ENCODE measurements at places on chromosomes 11 and 22. TPM values are rescaled to one million over a fixed set of nuclear protein-coding genes. Genes with fewer than 3 reads are reported as not detected.

FOLR2 gene
- not detected for total RNA-seq

BIK gene
- 0.31 TPM for total RNA-seq

GVQW3 gene
- 2.0 TPM for total RNA-seq

SLC37A2 gene
- total RNA-seq = 1.3 TPM

PARVA gene
- total RNA-seq = 106 TPM

CCDC15 gene
- total RNA-seq = 1.0 TPM

ZNRF3 gene
- 5.8 TPM for total RNA-seq

EHF gene
- total RNA-seq = not detected

CASP5 gene
- total RNA-seq = not detected

FXYD6 gene
- 8.1 TPM for total RNA-seq

MS4A3 gene
- total RNA-seq = not detected

ST14 gene
- 1.4 TPM for total RNA-seq

DRD4 gene
- 12.0 TPM for total RNA-seq

NLRP6 gene
- not detected for total RNA-seq

- peaks cover 38% of the 10 kb centered on the region for H3K27me3 ChIP-seq
- DNase-seq = no peak
- no peak overlapping the region for H3K27ac ChIP-seq
- H3K36me3 ChIP-seq = no peaks in the 10 kb centered on the region
Observed at GRCh38 chr11:57646194-57646798, 3.4 kb downstream of the YPEL4 start.

DNA sequence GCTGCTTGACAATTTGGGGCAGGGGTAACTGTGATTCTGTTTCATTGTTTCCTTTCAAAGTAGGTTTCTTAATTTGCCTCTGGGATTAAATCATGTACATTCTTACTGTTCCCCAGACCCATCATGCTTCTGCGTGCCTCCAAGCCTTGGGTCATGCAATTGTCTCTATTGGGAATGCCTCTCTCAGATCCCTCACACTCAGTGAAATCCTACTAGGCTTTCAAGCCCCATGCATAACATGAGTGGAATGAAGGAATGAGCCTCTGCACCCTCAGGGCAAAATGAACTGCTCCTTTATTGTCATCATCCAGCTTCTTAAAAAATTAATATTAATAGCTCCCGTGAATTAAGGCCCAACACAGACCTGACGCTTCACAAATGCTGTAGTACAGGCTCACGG lies 381.7 kb downstream of the TENM4 start:
- H3K27me3 ChIP-seq = no peaks in the 10 kb centered on the region
- H3K4me3 ChIP-seq = no peak overlapping the region
- no peak for DNase-seq
- peaks cover 25% of the 10 kb centered on the region for H3K4me1 ChIP-seq
- no peaks in the 10 kb centered on the region for H3K36me3 ChIP-seq

DNA sequence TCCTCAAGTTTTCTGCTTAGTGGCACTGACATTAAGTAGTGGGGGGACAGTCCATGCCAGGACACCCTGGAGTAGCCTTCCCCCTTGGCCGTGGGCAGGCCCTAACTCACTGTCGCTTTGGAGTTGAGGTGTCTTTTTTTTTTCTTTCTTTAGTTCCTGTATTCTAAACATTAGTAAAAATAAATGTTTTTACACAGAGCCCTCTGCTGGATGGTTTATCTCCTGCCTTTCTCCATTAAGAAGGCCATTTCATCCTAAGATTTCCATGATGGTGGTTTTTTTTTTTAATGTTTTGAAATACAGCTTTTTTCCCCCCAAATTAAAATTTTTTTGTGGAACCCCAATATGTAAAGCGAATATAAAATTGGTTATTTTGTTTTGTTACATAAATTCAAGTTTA lies 1.8 kb upstream of the TIGD3 start:
- H3K4me3 ChIP-seq = no peak overlapping the region
- no peak for DNase-seq
- peaks cover 17% of the 10 kb centered on the region for H3K4me1 ChIP-seq
- peaks cover 39% of the 10 kb centered on the region for H3K36me3 ChIP-seq
- peaks cover 16% of the 10 kb centered on the region for H3K27me3 ChIP-seq

- no peaks in the 10 kb centered on the region for H3K36me3 ChIP-seq
- DNase-seq = no peak
- no peak overlapping the region for H3K4me3 ChIP-seq
- no peak overlapping the region for H3K27ac ChIP-seq
- peaks cover 26% of the 10 kb centered on the region for H3K27me3 ChIP-seq
- no peaks in the 10 kb centered on the region for H3K4me1 ChIP-seq
Observed at GRCh38 chr22:50548040-50548920, 2.6 kb downstream of the KLHDC7B start.

DNA sequence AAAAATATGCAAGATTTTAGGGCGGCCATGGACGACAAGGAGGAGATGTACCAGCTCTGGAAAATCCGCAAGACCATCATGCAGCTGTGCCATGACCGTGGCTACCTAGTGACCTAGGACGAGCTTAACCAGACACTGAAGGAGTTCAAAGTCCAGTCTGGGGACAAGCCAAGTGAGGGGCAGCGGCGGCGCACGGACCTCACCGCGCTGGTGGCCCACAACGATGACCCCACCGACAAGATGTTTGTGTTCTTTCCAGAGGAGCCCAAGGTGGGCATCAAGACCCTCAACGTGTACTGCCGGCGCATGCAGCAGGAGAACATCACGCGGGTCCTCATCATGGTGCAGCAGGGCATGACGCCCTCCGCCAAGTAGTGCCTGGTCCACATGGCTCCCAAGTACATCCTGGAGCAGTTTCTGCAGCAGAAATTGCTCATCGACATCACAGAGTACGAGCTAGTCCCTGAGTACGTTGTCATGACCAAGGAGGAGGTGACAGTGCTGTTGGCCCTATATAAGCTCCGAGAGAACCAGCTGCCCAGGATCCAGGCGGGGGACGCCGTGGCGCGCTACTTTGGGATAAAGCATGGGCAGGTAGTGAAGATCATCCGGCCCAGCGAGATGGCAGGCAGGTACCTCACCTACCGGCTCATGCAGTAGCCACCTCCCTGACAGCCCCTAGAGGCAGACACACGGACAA lies 43.5 kb upstream of the ZC3H12C start:
- no peak for DNase-seq
- no peaks in the 10 kb centered on the region for H3K36me3 ChIP-seq
- H3K4me1 ChIP-seq = no peaks in the 10 kb centered on the region

DNA sequence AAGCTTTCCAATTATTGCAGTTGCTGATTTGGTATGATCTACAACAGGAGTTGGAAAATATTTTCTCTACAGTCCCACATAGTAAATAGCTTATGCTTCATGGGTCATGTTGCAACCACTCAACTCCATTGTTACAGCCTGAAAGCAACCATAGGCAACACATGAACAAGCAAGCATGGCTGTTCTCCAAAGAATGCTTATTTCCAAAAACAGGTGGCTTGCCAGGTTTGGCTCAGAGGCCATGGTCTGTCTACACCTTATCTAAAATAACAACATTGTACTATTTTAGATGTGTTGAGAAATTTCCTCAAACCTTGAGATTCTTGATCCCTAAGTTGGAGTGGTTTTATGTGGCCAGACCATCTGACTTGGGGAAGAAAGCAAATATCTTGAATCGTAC lies 153.9 kb upstream of the MPPED2 start:
- H3K4me3 ChIP-seq = no peak overlapping the region
- H3K27ac ChIP-seq = no peak overlapping the region
- no peaks in the 10 kb centered on the region for H3K36me3 ChIP-seq
- DNase-seq = no peak
- no peaks in the 10 kb centered on the region for H3K4me1 ChIP-seq

DNA sequence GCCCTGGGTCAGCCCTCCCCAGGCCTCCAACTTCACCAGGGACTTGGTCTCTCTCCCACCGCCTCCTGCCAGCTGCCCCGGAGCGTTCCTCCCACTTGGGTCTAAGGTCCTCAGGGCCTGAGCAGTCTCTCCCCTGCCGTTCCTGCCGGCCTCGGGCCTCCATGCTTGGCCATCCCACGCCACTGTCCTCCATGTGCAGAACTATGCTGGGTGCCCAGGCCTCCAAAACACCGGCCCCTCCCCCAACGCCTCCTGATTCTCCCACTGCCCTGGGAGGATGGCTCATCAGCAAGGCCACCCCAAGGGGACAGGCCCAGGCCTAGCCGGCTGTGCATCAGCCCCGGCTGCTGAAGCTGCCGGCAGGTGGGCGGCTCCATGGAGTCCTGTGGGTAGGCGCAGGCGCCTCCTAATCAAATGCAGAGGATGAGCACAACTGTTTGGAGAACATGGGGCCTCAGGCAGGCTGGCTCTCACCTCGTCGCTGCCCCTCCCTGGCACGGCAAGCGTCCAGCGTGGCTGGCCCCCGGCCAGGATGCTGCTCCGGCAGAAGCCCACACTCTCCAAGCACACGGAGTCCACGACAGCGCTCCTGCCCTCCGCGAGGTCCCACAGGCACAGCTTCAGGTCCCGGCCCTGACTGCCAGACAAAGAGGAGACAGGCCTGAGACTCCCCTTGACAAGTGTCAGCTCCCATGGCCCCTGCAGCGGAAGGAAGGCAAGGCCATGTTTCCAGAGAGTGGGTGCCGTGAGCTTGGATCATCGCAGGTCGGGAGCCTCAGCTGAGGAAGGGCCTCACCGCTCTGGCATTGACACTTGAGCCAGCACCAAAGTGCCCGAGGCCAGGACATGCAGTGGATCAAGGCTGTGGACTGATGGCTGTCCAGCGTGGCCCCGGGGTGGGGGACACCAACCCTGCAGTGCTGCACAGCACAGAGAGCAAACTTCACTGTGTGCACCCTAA lies 42.6 kb downstream of the GNB1L start:
- no peak overlapping the region for H3K4me3 ChIP-seq
- H3K27ac ChIP-seq = no peak overlapping the region

GRCh38 chr11:114036147-114036811 lies 23.2 kb upstream of the ZBTB16 start:
- H3K4me3 ChIP-seq = no peak overlapping the region
- H3K4me1 ChIP-seq = no peaks in the 10 kb centered on the region
- H3K27me3 ChIP-seq = peaks cover 19% of the 10 kb centered on the region
- no peak overlapping the region for H3K27ac ChIP-seq

DNA sequence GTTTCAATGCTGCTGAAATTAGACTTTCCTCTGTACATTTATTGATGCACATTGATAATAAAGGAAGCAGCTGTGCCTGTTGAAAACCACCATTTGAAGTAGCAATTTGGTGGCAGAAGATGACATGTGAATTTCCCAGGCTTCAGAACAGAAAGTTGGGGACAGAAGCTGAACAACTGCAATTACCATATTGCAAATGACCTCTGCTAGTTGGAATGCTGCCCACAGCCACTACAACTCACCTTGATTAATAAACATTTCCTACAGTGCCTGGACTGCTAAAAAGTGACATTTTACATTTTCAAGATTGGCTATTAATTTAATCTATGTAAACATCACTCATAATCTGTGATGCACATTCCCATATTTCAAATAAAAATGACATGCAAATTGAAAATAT lies 208.6 kb downstream of the LUZP2 start:
- H3K36me3 ChIP-seq = no peaks in the 10 kb centered on the region
- no peaks in the 10 kb centered on the region for H3K4me1 ChIP-seq
- H3K4me3 ChIP-seq = no peak overlapping the region

DNA sequence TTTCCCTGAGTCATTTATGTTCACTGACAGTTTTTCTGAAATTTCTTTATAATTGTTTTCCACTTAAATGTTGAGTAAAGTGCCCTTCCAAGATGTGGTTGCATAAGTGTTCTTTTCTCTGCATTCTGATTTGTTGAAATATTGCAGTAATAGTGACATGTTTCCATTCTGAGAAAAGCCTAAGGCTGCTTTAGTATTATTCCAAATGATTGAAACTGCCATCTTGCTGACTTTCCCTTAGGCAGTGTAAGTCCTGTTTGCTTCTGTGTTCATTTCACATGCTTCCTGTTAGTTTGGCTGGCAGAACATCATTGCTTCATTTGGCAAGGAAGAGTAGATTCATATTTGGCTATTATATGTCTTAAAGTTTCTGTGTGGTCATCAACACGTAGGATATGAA lies 146.5 kb downstream of the ELP4 start:
- H3K27me3 ChIP-seq = no peaks in the 10 kb centered on the region
- peak overlapping the region; percentile 14 for H3K4me3 ChIP-seq
- DNase-seq = peak; percentile 9
- H3K36me3 ChIP-seq = no peaks in the 10 kb centered on the region
- peaks cover 11% of the 10 kb centered on the region for H3K4me1 ChIP-seq

GRCh38 chr11:81449588-81450156 lies 1284.0 kb downstream of the FAM181B start:
- DNase-seq = no peak
- no peak overlapping the region for H3K27ac ChIP-seq
- H3K4me3 ChIP-seq = no peak overlapping the region
- no peaks in the 10 kb centered on the region for H3K27me3 ChIP-seq
- no peaks in the 10 kb centered on the region for H3K36me3 ChIP-seq

GRCh38 chr11:30328681-30329080 lies 5.8 kb downstream of the ARL14EP start:
- H3K27ac ChIP-seq = peak overlapping the region; percentile 31
- H3K36me3 ChIP-seq = peaks cover 14% of the 10 kb centered on the region
- no peaks in the 10 kb centered on the region for H3K27me3 ChIP-seq
- H3K4me3 ChIP-seq = no peak overlapping the region
- peak; percentile 44 for DNase-seq

- no peak for DNase-seq
- H3K36me3 ChIP-seq = no peaks in the 10 kb centered on the region
- H3K27ac ChIP-seq = no peak overlapping the region
- no peak overlapping the region for H3K4me3 ChIP-seq
- H3K4me1 ChIP-seq = no peaks in the 10 kb centered on the region
Observed at GRCh38 chr11:30578406-30578805, 7.7 kb downstream of the MPPED2 start.

DNA sequence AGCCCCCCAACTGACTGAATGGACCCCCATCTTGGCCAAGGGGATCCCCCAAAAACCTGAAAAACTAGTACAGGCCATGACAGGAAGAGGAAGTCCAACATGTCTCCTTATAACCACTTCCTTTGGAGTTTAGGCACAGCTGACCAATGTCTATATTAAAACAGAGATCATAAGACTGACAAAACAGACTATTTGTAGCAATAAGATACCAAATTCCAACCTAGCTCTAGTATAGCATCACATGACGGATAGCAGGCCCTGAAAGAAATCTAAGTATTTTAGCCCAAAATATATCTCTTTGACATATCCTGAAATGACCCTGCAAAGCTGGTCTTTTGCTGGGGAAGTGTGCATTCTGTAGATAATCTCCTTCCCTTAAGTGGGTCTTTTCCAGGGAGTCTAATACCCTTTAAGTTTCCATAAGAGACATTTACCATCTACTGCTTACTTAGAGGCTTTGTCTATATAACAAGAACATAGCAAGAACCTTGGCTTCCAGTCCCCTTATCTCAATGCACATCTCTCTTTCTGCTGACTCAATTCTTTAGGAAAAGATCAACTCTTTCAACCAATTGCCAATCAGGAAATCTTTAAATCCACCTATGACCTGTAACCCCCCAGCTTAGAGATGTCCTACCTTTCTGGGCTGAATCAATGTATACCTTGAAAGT lies 34.9 kb upstream of the ACER3 start:
- no peak for DNase-seq
- H3K27me3 ChIP-seq = no peaks in the 10 kb centered on the region
- no peaks in the 10 kb centered on the region for H3K36me3 ChIP-seq
- H3K27ac ChIP-seq = no peak overlapping the region

GRCh38 chr11:14449302-14449714 lies 50.3 kb downstream of the COPB1 start:
- no peaks in the 10 kb centered on the region for H3K27me3 ChIP-seq
- peaks cover 5% of the 10 kb centered on the region for H3K36me3 ChIP-seq
- DNase-seq = no peak

- H3K4me1 ChIP-seq = peaks cover 23% of the 10 kb centered on the region
- no peak overlapping the region for H3K4me3 ChIP-seq
- no peaks in the 10 kb centered on the region for H3K36me3 ChIP-seq
- peak overlapping the region; percentile 50 for H3K27ac ChIP-seq
- no peaks in the 10 kb centered on the region for H3K27me3 ChIP-seq
Observed at GRCh38 chr11:61616434-61616833, 35.6 kb upstream of the SYT7 start.
